ENCODE measurements at places on chromosomes 1 and 21.

GRCh38 chr1:224203243-224204016 is 20.4 kb downstream of the DEGS1 start:
- no peak for DNase-seq

GRCh38 chr1:76113446-76113845 is 38.9 kb downstream of the ST6GALNAC3 start:
- DNase-seq, result no peak

GRCh38 chr21:8994640-8995511 is 1526.5 kb upstream of the TPTE start:
- DNase-seq, result no peak

DNA sequence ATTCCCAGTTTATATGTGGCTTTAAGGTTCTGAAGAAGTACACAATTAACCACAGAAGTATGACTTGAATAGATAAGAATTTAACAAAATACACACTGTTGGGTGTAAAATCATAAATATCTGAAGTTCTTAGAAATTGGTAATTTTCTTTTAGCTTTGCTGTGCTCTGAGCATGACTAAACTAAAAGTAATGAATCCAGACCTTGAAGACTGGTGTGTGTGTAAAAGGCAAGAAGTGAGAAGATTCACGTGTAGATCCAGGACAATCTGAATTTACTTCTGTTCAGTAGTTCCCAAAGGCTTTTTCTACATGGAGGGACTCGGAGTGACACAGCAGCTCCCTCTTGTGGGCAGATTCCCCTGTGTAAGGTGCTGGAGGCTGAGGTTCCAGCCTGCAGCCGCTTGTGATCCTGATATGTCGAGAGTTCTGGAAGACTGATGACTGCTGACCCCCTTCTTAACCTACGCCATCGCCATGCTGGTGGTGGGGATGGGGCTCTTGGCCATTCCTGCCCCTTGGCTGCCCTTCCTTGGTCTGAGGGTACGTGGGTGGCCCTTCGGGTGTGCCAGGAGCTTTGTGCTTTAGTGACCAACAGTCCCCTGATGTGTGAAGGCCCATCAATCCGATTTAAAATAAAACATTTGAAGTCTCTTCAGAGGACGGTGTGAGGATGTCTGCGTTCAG is 62.7 kb downstream of the ADARB1 start:
- no peak for DNase-seq

DNA sequence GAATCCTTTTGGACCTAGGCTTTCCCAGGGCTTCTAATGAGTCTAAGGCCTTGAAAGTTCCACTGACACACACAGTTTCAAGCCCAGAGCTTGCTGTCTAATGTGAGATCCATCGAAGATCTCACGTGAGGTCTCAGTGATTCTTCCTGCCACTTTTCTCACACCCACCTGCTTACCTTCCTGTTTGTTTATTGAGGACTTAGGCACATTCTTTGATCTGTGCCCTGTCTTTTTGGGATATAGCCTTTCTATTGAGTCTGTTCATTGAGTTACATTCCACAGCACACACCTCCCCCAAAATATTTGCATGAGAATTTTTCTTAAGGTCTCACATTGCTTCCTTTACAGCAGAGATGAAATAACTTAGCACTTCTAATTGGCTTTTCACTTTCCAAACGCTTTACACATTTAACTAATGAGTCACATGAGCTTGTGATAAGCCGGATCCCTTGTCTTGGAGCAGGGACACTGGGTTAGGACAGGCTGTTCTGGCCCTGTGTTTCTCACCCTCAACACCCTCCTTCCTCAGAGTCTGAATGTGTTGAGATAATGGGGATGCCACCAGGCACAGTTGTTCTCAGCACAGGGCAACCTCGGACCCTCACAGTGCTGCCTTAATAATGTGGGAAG is 288.3 kb downstream of the TM2D1 start:
- no peak for DNase-seq

- DNase-seq, result no peak
Measured at GRCh38 chr1:187517546-187517945, 688.8 kb downstream of the PLA2G4A start.

GRCh38 chr1:197994907-197995407 is 77.8 kb downstream of the LHX9 start:
- DNase-seq, result no peak

- no peak for DNase-seq
Measured at GRCh38 chr21:37412603-37413360, 46.2 kb downstream of the DYRK1A start.

DNA sequence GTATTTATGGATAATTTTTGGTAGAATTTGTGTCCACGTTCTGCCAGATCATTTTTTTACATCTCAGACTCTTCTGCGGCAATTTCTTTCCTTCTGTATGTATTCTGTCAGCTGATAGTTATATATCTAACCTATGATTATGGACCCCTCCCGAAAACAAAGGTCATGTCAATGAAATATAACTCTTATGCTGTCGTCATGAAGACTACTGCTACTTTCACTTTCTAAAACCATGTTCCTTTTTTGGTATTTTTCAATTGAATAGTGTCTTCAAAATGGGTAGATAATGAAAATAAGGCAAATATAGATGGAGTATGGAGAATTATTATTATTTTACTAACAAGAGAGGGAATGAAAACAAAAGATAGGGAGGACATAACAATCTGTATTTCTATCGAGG is 3.2 kb downstream of the ANGPTL1 start:
- no peak for DNase-seq

- DNase-seq, result no peak
Measured at GRCh38 chr1:43447891-43448708, 5.6 kb downstream of the HYI start.

DNA sequence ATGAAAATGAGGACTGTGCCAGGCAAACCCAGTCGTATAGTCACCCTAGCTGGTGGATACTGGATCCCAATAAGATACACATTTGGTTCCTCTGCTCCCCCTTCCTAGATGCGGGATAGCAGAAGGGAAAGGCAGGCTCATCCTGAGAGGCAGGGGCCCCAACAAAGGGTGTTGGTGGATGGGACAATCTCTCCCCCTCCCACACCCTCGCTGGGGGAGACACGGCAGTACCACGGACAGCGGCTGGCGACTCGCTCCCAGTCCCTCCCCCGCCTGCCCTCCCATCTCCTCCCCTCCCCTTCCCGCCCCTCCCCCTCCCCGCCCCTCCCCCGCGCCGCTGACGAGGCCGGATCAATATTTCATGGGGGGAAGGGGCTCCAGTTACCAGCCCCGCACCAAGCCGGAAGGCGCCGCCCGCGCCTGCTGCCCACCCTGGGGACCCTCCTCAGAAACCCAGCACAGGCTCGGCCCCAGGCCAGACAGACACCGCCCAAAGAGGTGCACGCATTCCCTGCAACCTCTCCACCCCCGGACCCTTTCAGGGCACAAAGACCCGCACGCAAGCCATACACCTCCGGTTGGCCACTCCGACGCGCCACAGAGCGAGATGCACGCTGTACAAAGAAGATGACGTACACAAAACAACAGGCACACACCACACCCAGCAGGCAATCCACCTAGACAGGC is 11.5 kb downstream of the RIMS3 start:
- no peak for DNase-seq

DNA sequence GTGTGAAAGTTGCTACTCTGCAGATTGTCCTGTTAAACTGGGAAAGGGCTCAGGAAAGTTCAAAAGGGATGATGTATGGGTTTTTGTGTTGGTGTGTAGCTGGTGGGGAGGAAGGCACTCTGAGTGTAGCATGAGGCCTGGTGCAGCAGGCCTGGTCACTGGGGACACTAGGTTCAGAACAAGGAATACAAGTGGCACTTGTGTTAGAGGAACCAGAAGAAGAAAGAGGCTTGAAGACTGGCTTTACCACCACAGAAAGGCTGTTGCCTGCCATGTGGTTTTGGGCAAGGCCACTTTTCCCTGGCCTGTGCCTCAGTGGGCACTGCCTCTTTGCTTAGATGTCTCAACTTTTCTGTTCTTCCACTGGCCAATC is 122.8 kb downstream of the NOS1AP start:
- no peak for DNase-seq
